Activated naive CD8-positive, alpha-beta T cell treated with anti-CD3 and anti-CD28 coated beads for 36 hours (primary cell): ENCODE measurements at places on chromosomes 11 and 22. TPM values are rescaled to one million over a fixed set of nuclear protein-coding genes. Genes with fewer than 3 reads are reported as not detected.

TCN2 gene
- total RNA-seq: 0.64 TPM

CDC45 gene
- 114 TPM for total RNA-seq

SLC5A4 gene
- total RNA-seq: not detected

OR5I1 gene
- not detected for total RNA-seq
